ENCODE measurements at places on chromosomes 16 and 17. TPM values are rescaled to one million over a fixed set of nuclear protein-coding genes. Genes with fewer than 3 reads are reported as not detected.

DNA sequence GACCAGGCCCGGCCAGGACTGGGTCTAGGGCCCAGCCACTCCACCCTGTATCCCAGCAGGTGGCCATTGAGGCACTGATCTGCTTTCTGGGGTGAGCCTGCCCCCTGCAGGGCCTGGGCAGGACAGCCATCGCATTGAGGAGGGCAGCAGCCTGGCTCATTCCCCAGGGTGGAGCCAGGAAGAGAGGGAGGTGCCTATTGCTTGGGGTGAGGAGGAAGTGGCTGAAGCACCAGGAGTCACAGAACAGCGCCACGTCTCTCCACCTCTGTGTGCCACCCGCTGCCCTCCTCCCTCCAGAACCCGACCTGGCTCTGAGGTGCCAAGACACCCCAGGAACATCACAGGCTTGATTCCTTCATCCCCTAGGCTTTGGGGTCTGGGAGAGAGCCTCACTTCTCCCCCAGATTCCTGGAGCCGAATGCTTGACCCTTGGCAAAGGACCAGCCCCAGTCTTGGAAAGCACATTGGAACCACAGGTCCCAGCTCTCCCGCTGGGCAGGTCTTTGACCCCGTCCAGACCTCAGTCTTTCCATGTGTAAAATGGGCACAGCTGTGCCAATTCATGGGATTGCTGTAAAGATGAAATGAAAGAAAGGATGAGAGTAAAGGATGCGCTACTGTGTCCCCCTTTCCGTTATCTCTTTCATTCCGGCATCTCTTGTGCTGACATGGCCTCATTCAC, 7.2 kb upstream of the KRT36 start:
- peak; percentile 93 for DNase-seq

DNA sequence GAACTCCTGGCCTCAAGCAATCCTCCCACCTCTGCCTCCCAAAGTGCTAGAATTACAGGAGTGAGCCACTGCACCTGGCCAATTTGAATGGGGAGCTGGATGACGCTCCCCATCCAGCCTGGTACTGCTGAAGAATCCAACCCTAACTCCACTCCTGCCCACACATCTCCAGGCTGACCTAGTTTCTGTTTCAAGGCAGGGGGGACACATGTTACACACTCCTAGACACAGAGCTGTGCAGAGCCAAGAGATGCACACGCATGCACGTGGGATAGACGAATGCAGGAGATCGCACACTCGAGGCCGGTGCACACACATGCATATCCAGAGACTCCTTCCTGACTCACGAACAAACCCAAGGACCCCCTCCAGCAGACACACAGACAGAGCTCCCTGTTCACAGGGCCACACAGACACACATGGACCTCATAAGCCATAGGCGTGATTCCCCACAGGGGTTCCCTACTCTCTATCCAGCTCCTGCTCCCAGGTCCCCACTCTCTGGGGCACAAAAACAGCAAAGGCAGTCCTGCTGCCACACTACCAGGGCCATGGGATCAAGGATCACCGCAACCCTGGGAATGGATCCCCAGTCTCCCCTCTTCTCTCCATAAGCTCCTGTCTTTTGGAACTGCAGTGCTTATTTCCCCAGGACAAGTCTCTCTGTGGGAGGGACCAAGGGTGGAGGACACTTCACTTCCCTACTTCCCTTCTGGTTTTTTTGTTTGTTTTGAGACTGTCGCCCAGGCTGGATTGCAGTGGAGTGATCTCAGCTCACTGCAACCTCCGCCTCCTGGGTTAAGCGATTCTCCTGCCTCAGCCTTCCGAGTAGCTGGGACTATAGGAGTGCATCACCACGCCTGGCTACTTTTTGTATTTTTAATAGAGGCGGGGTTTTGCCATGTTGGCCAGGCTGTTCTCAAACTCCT, 14.4 kb downstream of the EPOP start:
- DNase-seq, result peak; percentile 40

GP1BA gene
- total RNA-seq, result not detected

ABCA3 gene
- 2.1 TPM for total RNA-seq

SEZ6L2 gene
- total RNA-seq, result 34.7 TPM

GRCh38 chr17:82204831-82205719, 7.6 kb downstream of the CCDC57 start:
- DNase-seq, result peak; percentile 95

GRCh38 chr16:86134802-86135461, 236.0 kb downstream of the IRF8 start:
- DNase-seq, result peak; percentile 31

DNA sequence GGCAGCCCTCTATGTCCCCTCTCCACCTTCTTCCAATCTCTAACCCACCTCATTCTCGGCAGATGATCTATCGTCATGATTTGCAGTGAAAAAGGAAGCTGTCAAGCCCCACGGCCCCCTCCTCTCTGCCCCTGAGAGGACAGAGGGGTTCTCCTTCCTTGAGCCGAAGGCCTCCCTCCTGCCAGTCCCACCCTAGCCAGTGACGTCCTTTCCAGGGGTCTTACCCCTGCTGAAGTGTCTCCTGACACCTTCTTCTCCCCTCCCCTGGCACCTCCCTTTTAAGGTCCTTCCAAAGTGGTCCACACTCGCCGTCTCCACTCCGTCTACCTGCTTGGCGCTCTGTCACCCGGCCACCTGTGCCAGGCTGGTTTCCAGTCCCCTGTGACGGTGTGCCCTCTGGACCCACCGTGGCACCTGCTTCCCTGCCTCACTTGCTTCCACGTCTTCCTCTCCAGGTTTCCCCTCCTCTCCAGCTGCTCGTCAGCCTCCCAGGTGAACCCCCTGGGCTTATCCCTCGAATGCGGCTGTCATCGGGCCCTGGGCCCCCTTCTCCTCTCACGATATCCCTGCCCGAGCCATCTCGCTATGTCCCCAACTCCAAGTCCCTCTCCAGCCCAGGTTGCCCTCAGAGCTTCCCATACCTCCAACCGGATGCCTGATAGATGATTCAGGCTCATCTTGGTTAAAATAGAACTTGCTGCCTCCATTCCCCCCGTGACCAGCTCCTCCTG, 5.7 kb downstream of the CCDC102A start:
- DNase-seq, result no peak

DNA sequence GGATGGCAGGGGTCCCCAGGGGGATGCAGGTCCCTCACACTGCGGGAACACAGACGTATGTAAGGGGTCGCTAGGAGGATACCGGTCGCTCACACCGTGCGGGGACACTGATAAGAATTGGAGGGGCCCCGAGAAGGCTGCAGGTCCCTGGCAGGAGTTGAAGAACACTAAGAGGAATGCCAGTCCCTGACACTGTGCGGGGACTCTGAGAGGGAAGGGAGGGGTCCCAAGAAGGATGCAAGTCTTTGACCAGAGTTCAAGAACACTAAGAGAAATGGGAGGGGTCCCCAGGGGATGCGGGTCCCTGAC, 510 bp downstream of the ERCC4 start:
- DNase-seq, result no peak

DNA sequence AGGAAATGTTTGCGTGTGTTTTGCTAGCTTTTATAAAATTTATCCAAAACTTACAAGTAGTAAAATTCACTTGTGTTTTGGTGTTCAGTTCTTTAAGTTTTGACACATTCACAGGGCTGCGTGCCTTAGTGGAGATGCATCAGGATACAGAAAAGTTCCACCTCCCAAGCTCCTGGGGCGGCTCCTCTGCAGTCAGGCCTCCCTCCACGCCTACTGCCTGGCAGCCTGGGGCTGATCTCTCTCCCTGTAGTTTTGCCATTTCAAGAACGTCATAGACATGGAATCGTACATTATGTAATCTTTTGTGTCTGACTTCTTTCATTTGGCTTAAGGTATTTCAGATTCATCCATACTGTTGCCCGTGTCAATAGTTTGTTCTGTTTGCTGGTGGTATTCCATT, 27.2 kb upstream of the IRF8 start:
- DNase-seq, result no peak

- DNase-seq, result no peak
Measured at GRCh38 chr17:41939693-41940090, 9.3 kb downstream of the ODAD4 start.

EVPLL gene
- not detected for total RNA-seq

- no peak for DNase-seq
Measured at GRCh38 chr17:7552621-7553051, 3.8 kb downstream of the TNFSF12 start.

DNA sequence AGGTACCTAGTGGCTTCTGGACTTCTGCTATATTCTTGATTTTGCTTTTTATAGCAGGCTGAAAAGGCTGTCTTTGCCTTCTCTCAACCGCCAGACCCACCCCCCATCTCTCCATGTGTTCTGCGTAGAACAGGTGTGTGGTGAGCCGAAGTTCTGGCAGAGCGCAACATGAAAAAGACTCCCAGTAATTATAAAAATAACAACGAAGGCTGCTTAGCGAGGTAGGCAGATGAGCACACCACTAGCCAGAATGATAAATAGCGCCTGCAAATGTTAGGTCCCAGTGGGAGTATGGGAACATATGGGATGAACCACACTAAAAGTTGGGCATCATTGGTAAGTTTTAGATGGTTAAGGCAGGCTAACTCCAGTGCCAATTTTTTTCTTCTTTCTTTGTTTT, 14.0 kb upstream of the RBFOX1 start:
- DNase-seq, result no peak

- DNase-seq, result no peak
Measured at GRCh38 chr17:2814481-2815341, 18.5 kb downstream of the RAP1GAP2 start.

DNA sequence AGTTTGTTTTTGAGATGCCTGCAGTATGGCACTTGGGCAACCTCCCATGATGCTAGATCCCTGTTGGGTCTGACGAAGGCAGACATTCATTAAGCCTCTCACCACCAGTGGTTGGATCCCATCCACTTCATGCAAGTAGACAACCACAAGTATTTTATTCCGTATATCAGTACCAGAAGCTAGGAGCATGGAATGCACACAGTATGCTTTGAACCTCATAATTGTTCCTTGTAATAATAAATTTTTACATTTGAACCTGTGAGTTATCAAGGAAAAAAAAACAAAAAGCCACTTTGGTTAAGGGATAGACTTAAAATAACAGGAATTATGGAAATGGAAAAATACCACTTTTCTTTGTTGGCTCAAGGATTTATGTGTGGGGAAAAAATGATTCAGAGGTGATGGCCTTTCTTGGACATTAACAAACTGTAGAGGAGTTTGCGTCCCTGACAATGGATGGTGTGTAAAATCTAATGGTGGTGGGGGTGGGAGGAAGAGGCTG, 107.1 kb upstream of the KCNJ16 start:
- DNase-seq, result peak; percentile 91

- no peak for DNase-seq
Measured at GRCh38 chr17:51354936-51355335, 94.6 kb downstream of the UTP18 start.

- peak; percentile 90 for DNase-seq
Measured at GRCh38 chr16:82699711-82700495, 73.1 kb downstream of the CDH13 start.

- peak; percentile 53 for DNase-seq
Measured at GRCh38 chr17:20920815-20921199, 122.0 kb downstream of the USP22 start.

MT1G gene
- not detected for total RNA-seq

DNA sequence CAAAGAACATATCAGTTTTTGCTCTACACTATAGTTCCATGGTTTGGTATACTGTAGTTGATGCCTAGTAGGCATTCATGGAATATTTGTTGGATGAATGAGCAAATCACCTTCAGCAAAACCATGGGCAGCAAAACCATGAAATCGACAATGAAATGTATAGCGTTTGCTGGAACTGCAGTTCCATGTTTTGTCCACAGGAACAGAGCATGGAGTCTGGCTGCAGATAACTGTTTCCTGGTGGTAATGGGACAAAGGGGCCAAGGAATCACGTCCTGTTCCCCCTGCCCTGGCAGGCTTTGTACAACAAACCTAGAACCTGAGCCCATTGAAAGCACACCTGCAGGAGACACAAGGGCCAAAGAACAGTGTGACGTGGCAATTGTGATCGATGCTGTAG, 101.1 kb downstream of the USP31 start:
- DNase-seq, result no peak

DNA sequence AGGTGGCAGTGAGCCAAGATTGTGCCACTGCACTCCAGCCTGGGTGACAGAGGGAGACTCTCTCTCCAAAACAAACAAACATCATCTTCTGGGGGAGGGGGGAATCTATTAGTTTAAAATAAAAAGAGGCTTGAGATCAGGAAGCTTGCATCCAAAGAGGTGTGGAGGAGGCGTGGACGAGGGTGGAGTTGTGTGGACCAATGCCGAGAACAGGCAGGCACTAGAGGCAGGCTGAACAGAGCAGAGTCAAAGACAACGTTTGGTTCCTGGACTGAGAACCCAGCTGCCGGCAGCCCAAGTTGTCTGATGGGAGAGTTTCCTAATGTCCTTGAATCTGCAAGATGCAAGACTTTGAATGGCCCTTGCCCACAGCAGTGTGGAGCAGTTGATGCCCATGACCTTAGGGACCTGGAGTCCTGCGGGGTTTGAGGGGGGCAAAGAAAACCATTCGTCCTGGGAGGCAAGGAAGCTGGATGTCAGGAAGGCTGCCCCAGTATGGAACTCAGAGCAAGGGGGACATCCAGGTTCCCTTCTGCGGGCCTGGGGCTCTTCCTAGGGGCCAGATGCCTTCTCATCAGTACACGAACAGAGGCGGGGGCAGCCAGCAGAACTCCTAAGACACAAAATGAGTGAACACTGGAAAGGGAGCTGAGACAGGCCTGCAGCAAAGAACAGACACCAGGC, 9.2 kb downstream of the TBC1D16 start:
- DNase-seq, result no peak

- no peak for DNase-seq
Measured at GRCh38 chr16:57315416-57315815, 30.9 kb upstream of the PLLP start.

SLC35G6 gene
- not detected for total RNA-seq

- DNase-seq, result no peak
Measured at GRCh38 chr16:47567321-47567720, 106.2 kb downstream of the PHKB start.

DNA sequence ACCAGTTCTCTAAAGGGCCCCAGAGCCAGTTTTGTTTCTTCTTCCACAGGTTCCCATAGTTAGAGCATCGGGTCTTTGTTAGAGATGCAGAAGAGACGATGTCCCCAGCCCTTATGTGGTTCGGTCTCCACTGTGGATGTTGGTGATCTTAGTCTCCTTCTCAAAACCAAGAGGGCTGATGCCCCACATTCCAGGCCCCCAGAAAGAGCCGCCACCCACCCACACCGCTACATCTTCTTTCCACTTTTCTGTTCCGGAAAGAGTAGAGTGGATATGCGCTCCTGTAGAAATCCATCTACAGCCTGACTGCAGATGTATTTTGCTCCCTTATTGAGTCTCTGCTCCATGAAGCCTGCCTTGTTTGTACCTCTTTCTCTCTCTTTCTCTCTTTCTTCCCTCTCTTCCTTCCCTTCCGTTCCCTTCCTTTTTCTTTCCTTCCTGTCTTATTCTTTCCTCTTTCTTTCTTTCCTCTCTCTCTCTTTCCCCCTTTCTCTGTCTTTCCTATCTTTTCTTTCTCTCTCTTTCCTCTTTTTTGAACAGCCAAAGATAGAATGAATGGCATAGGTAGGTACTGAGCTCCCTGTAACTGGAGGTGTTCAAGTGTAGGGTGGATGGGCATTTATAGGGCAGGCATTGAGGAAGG, 224.3 kb downstream of the SEC14L1 start:
- no peak for DNase-seq

AXIN1 gene
- 25.5 TPM for total RNA-seq

PABPN1L gene
- total RNA-seq, result not detected

GRCh38 chr16:1325673-1326371, 7.6 kb upstream of the BAIAP3 start:
- DNase-seq, result no peak
